ENCODE measurements at places on chromosomes 3 and 15. TPM values are rescaled to one million over a fixed set of nuclear protein-coding genes. Genes with fewer than 3 reads are reported as not detected.

Gene NOX5
- not detected for total RNA-seq

Gene STAB1
- total RNA-seq = 0.24 TPM

Gene EBLN2
- 2.7 TPM for total RNA-seq

Gene ST8SIA2
- total RNA-seq = not detected

Gene ADPRH
- 1.1 TPM for total RNA-seq

Gene HSPBAP1
- total RNA-seq = 14.1 TPM

Gene AGBL1
- not detected for total RNA-seq

Gene GUCA1C
- total RNA-seq = not detected

Gene RPLP1
- 93.6 TPM for total RNA-seq

Gene NR2E3
- not detected for total RNA-seq

Gene ZNF774
- total RNA-seq = 3.6 TPM

Gene SEC22A
- total RNA-seq = 39.9 TPM

Gene CX3CR1
- under 0.01 TPM for total RNA-seq

Gene VGLL3
- 1.7 TPM for total RNA-seq

Gene TMEM266
- 0.85 TPM for total RNA-seq

Gene C2CD4A
- total RNA-seq = 0.21 TPM

Gene ARPC4
- total RNA-seq = 134 TPM

Gene GNAI2
- total RNA-seq = 85.3 TPM

Gene TRH
- total RNA-seq = not detected

Gene MUC13
- not detected for total RNA-seq

Gene ARGFX
- total RNA-seq = not detected

Gene TAGLN3
- 1.1 TPM for total RNA-seq

Gene C3orf49
- total RNA-seq = not detected

Gene DLEC1
- not detected for total RNA-seq

Gene TRIM71
- not detected for total RNA-seq

Gene TUBGCP5
- total RNA-seq = 19.8 TPM

Gene HIGD2B
- total RNA-seq = not detected

Gene DAPK2
- total RNA-seq = 1.7 TPM

Gene LAMB2
- 328 TPM for total RNA-seq

Gene ERICH6
- total RNA-seq = under 0.01 TPM

Gene STRC
- total RNA-seq = 0.72 TPM
